ENCODE measurements at places on chromosomes 12 and 14. TPM values are rescaled to one million over a fixed set of nuclear protein-coding genes. Genes with fewer than 3 reads are reported as not detected.

CEBPE gene
- not detected for total RNA-seq

CD163 gene
- 0.25 TPM for total RNA-seq

NKX2-1 gene
- total RNA-seq, result not detected

PLA2G1B gene
- not detected for total RNA-seq

- peak; percentile 96 for DNase-seq
Measured at GRCh38 chr14:94373708-94374107, 14.7 kb downstream of the SERPINA1 start.

- no peak for DNase-seq
Measured at GRCh38 chr12:28885928-28886327, 263.1 kb upstream of the FAR2 start.
